Small intestine (tissue), 16 donors: ENCODE measurements at places on chromosomes 11 and 22. TPM values are rescaled to one million over a fixed set of nuclear protein-coding genes. Genes with fewer than 3 reads are reported as not detected.

The SCGB1C1 gene
- not detected for polyA plus RNA-seq

The OR51F1 gene
- polyA plus RNA-seq = not detected

The POLR2F gene
- 146 TPM for polyA plus RNA-seq

The ASCL3 gene
- not detected for polyA plus RNA-seq

The ZP1 gene
- not detected for polyA plus RNA-seq

The MIOX gene
- 0.44 TPM for polyA plus RNA-seq
